Caki2 (cell line): ENCODE measurements at places on chromosomes 5 and 9. TPM values are rescaled to one million over a fixed set of nuclear protein-coding genes. Genes with fewer than 3 reads are reported as not detected.

GBGT1 gene
- total RNA-seq: not detected in 2 replicates

MEGF10 gene
- not detected in 2 replicates for total RNA-seq

NR5A1 gene
- total RNA-seq: not detected in 2 replicates

PDE6A gene
- 0.07 and 0.14 TPM in 2 replicates for total RNA-seq

DNA sequence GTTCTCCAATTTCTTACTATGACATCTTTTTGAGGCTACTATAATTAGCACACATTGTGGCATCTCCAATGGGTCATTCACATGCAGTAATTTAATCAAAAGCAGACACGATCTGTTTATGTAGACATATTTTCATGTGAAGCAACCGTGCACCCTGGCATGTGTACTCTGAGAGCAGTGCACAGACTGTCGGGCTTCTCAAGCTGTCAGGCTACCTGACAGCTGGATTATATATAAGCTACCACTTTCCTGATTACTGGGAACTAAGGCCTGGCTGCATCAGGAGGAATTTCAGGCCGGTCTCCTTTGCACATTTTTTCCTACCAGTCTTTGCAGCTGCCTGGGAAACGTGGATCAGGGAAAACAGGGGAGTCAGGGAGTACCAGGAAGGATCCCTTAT is 197.5 kb downstream of the MAPKAP1 start:
- DNase-seq: no peak

DNA sequence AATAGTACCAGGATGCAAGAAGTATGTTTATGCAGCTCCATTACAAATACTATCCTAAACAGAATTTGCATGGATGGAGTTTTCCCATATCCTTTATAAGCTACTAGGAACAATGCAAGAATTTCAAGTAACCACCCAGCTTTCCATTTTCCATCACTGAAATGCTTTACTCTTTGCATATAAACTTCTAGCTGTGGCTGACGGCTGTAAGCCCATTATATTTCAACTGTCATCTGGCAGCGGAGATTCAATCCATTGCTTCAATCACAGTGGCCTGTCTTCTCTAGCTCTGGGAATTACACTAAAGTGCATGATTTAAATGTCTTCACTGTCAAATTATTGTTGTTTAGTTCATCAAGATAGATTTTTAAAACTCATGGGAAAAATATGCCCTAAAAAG is 64.2 kb upstream of the PAM start:
- DNase-seq: no peak

- no peak for DNase-seq
These were observed 265.2 kb downstream of the MAT2B start for GRCh38 chr5:163770625-163771024.

- no peak for DNase-seq
These were observed 189.2 kb downstream of the NDUFS4 start for GRCh38 chr5:53749621-53750020.

ZFP2 gene
- total RNA-seq: 5.5 TPM in 1 of 2 replicates, not detected in the other

COL23A1 gene
- total RNA-seq: 1.2 and 1.9 TPM in 2 replicates

DNA sequence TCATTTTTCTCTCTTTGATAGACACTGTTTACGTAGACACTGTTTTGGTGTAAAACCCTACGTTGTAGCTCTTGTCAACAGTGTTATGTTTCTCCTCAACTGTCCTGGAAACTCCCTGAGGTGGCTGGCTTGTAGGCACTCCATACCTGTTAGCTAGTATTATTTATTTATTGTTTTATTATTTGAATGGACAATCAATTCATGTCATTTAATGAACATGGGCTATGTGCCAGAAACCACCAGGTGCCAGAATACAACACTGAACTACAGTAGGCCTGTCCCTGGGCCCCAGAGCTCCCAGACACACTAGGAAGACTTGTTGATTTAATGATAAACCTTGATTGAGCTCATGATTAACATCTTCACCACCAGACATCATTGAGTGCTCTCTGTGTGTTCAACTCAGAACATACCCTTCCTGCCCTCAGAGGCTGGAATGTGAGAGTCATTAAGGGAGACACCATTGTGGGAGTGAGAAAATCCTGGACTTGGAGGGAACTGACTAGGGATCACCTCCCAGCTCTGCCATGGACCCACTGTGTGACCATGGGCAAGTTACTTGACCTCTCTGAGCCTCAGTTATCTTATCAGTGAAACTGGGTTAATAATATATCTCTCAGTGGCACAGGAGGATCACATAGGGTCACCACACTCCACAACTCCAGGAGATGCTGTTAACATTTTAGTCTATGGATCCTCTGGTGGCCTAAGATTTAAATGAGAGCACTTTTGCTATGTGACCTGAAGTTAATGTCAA is 19.2 kb downstream of the IRF1 start:
- DNase-seq: peak; percentile 42

DNA sequence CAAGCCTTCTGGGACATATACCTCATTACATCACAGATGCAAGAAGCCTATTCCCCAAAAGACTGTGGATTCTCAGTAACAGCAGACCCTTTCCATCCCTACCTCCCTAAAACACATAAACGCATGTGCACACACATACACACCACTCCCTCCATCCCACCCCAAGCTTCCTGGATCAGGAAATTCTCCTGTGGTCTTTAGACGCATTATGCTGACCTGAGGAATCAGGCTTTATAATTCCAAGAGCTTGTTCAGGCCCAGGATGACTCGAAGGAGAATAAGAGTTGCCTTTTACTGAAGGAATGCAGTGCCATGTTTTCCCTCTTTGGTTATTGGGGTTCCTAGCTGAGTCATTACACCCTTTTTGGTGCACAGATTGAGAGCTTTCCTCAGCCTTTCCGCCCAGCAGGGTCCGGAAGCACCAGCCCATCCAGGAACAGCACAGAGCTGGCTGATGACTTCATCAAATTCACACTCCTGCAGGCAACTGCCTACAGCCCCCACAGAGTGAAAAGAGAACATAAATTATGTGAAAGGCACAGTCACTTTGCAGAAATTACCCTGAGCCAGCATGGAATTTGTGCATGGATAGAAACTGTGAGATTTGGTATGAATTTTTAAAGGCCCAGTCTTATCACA is 385.0 kb upstream of the TRPC7 start:
- DNase-seq: no peak

DNA sequence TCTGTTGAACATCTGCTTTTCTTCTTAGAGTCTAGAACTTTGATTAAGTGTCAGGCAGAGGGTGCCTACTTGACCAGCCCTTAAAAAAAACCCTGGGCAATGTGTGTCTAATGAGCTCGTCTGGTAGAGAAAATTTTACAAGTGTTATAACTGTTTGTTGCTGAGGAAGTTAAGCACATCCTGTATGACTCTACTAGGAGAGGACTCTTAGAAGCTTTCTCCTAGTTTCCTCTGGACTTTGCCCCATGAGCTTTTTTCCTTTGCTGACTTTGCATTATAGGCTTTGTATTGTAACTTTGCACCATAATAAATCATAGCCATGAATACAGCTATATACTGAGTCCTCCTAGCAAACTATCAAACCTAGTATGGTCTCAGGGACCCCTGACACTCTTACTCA is 39.4 kb downstream of the GNG10 start:
- no peak for DNase-seq

DNA sequence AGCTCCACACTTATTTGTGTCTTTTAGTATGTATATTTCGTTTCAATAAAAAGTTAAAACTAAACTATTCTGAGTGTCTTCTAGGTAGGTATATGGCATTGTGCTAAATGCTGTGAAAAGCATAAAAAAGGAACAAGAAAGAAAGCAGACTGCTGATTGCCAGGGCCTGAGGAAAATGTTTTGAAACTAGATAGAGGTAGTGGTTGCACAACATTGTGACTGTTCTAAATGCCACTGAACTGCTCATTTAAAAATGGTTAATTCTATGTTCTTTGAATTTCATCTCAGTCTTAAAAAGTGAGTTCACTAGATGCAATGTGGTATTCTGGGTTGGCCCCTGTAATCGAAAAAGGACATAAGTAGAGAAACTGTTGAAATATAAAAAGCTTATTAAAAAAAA is 2.6 kb upstream of the ALAD start:
- DNase-seq: no peak

- DNase-seq: no peak
These were observed 26.8 kb downstream of the PAEP start for GRCh38 chr9:135588371-135588770.

- no peak for DNase-seq
These were observed 117.7 kb downstream of the MARCHF3 start for GRCh38 chr5:126912616-126913200.

STK10 gene
- total RNA-seq: 4.0 and 8.5 TPM in 2 replicates

- no peak for DNase-seq
These were observed 13.7 kb downstream of the EHMT1 start for GRCh38 chr9:137632230-137633161.

- DNase-seq: no peak
These were observed 10.6 kb upstream of the GPX8 start for GRCh38 chr5:55149308-55149795.

DNA sequence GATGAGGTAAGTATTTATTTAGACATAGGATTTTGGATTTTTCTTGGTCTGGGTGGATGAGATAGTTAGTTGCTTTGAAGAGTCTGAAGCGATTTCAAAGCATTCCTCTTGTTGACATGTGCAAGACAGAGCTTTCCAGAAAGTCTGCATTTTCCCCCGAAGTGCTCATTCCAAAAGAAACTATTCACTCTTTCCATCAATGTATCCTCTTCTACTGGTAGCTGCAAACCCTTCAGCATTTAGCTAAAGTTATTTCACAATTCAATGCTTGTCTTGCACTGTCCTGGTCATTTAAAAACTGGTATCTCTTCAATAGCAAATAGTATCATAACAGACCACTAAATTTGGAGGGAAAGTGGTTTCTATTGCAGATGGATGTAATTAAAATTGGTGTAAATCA is 13.0 kb downstream of the NREP start:
- no peak for DNase-seq

DNA sequence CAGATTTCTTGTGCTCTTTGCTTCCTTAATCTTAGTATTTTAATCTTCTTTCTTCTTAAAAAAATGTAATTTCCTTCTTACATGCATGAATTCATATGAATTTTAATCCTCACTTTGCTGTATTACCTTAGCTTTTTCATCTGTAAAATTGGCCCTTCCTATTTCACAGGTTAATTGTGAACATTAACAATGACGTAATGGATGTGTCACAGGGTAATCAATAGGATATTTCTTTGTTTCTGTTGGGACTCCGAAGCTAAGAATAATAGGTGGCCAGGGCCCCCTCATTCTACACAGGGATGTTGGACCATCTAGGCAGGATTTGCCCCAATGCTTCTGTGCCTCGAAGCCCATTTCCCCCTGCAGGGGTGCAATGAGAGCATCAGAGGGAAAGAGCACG is 187.4 kb upstream of the NFIB start:
- DNase-seq: no peak

- no peak for DNase-seq
These were observed 9.9 kb downstream of the PSD2 start for GRCh38 chr5:139805545-139805944.

GDA gene
- total RNA-seq: 26.3 and 31.2 TPM in 2 replicates

DNA sequence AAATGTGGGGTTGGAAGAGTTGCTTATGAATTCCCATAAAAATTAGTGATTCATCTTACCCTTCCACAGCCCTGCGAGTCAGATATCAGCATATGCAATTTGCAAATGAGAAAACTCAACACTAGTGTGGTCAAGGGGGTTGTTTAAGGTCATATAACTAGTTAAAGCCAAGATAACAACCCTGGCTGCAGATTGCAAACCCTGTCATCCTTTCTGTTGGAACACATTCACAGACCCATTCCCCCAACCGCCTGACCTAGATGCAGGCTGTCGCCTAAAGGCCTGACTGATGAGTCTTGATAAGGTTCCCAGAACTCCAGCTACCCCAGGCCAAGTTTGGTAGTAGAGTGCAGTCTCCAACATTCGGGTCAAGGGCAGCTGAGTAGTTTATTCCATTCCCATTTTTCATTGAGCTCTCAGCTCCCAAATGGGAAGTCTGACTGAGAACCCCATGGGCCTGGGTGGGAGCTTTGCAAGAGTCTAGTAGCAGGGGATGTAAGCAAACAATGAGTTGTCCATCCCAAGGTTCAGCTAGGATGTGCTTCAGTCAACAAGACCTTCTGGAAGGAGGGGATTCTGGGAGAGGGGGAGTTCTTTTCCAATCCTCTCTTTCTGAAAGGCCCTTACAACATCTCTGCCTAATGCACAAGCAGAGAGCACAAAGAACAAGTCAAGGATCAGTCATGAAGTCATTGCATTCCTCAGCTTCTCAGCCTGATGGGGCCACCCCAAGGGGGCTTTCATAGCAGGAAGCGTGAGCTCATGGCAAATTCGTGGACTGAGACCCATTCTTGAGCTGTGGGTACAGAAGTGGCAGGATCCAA is 40.3 kb downstream of the ADAM19 start:
- DNase-seq: no peak

STPG3 gene
- total RNA-seq: not detected in 2 replicates

- no peak for DNase-seq
These were observed 4.9 kb downstream of the NACC2 start for GRCh38 chr9:136090056-136090735.

- DNase-seq: no peak
These were observed 158.7 kb upstream of the TNC start for GRCh38 chr9:115276621-115277020.

- no peak for DNase-seq
These were observed 21.7 kb upstream of the ACSL6 start for GRCh38 chr5:132033122-132033521.

- DNase-seq: peak; percentile 75
These were observed 72.0 kb downstream of the ZFAND5 start for GRCh38 chr9:72292874-72293607.

- DNase-seq: no peak
These were observed 2.6 kb upstream of the F2RL1 start for GRCh38 chr5:76816110-76816831.

SFXN1 gene
- 199 and 231 TPM in 2 replicates for total RNA-seq

MCC gene
- 0.20 and 2.9 TPM in 2 replicates for total RNA-seq

DNA sequence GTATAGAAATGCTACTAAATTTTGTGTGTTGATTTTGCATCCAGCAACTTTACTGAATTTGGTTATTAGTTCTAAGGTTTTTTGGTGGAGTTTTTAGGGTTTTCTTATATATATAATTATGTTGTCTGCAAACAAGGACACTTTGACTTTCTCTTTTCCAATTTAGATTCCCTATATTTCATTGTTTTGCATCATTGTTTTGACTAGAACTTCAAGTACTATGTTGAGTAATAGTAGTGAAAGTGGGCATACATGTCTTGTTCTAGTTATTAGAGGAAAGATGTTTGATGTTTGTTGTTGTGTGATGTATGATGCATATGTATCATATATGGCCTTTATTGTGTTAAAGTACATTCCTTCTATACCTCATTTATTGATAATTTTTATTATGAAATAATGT is 362.3 kb upstream of the PRR16 start:
- no peak for DNase-seq

SMIM32 gene
- not detected in 2 replicates for total RNA-seq

FAXDC2 gene
- 0.26 and 4.2 TPM in 2 replicates for total RNA-seq
